Fibroblast of skin of abdomen (primary cell): ENCODE measurements at places on chromosomes 16 and 17.

GRCh38 chr17:16975277-16975651, 3.3 kb upstream of the TNFRSF13B start:
- no peak for DNase-seq

DNA sequence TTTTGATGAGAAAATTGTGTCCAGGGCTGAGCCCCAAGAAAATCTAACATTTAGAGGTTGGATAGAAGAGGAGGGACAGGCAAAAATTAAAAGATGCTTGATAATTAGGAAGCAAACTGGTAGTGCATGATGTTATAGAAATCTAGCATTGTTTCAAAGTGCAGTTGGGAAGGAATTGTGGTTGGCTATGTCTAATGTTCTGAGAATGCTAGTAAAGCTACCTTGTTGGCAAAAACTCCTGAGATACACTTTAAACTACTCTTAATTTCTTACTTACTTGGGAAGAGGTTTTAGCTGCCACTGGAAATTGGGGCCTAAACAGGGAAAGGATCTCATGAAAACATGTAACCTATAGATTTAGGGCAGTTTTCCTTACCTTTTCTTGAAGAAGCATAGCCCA, 48.3 kb downstream of the MAP2K4 start:
- no peak for DNase-seq

- DNase-seq, result no peak
Measured at GRCh38 chr17:32349503-32349853, 479 bp upstream of the ZNF207 start.

GRCh38 chr17:48488548-48489106, 42.2 kb downstream of the HOXB1 start:
- DNase-seq, result no peak

- DNase-seq, result no peak
Measured at GRCh38 chr16:4519274-4520058, 19.1 kb downstream of the CDIP1 start.
